ENCODE measurements at places on chromosomes 6 and 20.

DNA sequence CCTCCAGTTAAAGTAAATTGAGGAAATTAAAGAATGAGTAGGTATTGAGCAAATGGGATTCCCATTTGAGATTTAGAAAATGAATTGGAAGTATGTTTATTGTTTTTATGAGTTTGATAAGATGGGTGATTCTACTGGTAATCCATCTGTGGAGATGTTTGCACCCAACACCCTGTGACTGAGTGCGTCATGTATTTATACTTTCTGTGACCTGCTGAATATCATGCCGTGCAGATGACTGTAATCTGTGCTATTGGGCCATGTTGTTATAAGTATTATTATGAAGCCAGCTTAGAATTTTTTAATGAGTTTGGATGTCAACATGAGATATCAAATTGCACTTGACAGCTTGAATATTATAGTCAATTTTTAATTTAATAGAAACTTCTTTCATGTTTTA lies 17.7 kb downstream of the FAM83B start:
- no peak for DNase-seq

- DNase-seq, result no peak
These were observed 23.1 kb downstream of the ELOVL2 start for GRCh38 chr6:11021003-11021402.

GRCh38 chr6:97841763-97842162 lies 558.7 kb upstream of the MMS22L start:
- no peak for DNase-seq

DNA sequence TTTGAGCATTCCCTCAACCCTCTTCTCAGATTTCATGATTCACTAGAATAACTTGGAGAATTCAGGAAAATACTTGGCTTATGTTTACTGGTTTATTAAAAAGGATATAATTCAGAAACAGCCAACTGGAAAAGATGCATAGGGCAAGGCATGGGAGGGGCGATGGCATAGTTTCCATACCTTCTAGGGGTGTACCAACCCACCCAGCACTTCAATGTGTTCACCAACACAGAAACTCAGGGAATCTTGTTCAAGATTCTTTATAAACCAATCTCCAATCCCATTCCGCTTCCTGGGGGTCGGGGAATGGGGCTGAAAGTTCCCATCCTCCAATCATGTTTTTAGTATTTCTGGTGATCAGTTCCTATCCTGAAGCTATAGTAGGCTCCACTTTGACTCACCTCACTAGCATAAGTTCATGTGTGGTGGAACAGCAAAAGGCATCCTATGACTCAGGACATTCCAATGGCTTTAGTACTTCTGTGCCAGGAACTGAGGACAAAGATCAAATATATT lies 164.4 kb downstream of the SIM1 start:
- DNase-seq, result no peak

DNA sequence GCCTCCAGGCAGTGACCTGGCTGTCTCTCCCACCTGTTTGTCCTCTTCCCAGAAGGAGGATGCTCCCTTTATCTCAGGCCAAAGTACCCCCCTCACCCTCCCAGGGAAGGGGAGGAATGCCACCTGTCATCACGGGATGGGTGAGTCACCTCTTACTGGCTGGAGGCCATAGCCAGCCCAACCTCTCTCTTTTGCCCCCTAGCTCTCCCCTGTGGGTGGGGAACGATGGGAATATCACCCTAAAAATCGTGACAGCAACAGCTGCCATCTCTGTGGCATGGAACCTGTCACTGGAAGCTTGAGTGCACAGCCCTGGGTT lies 137.5 kb upstream of the PTPN1 start:
- no peak for DNase-seq

DNA sequence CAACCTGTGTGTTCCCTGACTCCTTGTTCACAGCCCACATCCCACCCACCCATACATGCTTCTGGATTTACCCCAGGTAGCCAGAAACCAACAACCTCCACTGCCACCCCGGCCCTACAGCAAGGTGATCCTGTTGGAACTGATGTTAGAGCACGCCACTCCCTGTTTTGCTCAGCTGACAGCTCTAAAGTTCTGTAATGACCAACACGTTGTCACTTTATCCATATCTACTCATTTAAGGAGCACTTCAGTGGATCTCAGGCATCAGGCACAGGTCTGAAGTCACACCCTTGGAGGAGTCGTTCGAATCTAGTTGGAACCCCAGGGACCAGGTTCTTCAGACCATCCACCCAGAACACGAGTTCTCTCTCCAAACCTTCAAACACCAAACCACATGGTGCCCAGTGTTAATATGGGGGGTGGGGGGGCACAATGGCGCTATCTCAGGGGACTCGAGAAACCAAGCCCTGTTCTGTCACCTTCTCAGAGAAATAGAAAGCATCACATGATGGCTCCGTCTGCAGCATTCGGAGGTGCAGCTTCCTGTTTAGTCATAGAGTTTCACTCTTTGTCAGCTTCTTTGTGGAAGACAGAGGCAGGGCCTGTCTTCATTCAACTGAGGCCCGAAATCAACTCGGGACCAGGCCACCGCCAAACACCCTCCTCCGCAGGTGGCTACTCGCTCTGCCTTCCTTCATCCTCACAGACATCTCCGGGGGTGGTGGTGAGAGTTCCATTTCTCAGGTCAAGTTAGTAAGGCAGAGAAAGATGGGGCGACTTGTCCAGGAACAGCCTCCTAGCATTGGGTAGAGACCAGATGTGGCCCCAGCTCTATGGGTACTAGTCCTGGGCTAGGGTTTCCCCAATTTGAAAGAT lies 142.2 kb downstream of the NFATC2 start:
- DNase-seq, result no peak

DNA sequence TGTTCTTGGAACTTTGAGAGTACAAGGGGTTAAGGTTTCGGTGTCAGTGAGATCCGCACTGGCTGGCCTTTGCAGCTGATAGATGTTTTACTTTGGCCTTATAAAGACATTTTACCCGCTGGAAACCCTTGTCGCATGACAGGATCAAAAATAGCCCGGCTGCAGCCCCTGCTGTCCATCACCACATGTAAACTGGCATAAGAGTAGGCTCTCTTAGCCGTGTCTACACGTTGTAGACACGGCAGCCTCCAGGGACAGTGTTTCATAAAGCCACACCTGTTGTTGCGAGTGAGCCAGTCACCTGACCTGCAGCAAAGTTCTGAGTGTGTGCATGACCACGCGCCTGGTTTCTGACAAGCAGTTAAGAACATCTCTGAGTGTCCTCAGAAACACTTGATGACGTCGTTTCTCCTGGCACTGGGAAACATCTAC lies 8.5 kb downstream of the RBM24 start:
- no peak for DNase-seq

DNA sequence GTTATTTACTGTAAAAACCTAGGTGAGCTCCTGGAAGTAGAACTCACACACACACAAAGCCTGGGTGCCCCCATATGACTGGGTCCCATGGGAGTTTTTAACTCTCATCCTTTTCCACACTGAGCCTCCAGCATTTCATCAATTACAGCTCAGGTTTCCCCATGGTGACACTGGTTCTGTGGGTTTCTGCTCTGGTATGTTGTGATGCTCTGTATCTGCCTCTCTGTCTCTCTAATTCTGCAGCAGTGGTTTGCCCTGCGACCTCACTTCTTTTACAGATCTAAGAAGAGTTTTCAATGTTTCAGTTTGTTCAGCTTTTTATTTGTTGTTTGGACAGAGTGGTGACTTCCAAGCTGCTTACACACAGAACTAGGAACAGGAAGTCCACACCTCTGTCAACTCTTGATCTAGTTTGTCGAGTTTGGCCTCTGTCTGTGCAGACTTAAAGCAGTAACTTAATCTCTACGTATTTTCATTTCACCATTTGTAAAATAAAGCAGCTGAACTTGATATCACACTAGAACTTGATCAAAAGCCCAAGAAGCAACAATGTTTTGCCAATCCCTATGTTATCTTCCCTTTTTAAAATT lies 554.3 kb downstream of the EPHA7 start:
- no peak for DNase-seq

DNA sequence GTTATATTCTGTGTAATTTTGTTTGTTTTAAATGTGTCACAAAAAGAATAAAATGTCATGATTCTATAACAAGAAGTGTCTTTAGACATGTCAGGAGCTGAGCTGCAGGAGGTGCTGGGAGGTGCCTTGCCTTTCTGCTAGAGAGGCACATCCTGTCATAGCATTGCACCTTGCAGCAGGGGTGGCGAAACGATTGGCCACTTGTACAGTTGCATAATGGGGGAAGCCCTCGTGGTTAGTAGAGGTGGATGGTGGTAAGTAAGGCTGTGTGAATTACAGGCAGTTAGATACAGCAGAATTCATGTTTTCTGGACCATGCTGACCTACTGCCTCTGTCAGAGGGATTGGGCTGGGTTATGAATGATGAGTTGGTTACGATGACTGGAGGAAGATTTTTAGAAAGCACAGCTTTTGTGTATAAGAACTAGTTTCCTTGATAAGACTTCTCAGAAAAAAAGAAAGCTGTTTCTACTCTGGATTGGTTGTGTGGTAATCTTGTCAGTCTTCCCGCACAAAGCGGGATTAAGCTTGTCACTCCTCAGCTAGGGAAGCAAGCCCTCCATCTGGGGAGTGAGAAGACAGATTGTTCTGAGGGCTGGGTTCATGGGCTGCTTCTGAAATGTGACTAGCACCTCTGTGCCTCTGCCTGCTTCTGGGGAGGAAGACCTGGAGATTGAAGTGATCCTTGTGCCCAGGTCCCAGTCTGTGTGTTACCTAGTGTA lies 74.9 kb downstream of the FOXO3 start:
- DNase-seq, result no peak

DNA sequence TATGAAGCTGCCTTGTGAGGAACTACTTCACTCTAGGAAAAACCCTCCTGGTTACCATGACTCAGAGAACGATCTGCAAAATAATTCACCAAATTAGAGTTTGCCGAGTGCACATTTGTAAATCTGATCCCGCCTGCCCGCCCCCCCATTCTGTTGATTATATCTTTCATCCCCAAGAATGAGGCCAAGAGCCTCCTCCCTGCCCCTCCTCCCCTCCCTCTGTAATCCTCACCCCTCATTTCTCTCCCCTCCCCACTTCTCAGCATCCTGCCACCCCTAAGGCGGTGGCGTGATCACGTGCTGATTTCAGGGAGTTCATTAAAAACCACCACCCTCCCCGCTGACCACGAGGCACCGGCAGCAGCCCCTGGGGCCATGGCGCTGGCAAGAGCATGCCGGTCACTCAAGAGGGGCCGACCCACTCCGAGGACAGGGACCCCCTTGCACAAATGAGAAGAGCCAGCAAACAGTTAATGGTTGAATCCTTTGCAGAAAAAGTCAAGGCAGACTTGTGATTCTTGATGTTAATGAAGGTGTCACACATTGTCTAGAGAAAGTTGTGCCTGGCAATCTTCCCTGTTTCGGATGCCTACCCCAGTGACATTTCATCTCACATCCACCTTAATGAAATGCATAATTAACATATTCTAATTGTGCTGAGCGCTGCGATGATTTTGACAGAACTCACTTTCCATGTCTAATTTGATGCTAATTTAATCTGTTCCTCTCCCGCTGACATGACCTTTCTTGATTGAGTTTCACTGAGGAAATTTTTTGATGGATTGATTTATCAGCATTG lies 247.9 kb downstream of the ZNF217 start:
- DNase-seq, result no peak

DNA sequence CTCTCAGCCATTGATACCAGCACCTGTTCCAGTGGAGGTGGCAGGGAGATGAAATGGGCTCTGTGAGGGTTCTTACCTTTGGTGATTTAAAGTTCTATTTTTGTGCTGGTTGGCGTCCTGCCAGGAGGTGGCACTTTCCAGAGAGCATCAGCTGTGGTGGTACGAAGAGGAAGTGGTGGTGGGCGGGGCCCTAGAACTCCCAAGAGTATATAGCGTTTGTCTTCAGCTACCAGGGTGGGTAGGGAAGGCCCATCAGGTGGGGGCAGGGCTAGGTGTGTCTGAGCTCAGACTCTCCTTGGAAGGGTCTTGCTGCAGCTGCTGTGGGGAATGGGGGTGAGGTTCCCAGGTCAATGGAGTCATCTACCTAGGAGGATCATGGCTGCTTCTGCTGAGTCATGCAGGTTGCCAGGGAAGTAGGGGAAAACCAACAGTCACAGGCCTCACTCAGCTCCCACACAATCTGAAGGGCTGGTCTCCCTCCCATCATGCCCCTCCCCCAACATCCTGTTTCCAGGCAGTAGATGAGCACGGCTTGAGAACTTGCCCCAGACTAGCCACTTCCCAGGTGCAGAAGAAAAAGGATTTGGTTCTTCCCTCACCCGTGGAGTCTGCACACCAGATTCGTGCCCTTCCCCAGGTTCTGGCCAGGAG lies 46.6 kb downstream of the MOXD1 start:
- DNase-seq, result no peak

- no peak for DNase-seq
These were observed 727 bp downstream of the EDEM2 start for GRCh38 chr20:35146299-35146919.

DNA sequence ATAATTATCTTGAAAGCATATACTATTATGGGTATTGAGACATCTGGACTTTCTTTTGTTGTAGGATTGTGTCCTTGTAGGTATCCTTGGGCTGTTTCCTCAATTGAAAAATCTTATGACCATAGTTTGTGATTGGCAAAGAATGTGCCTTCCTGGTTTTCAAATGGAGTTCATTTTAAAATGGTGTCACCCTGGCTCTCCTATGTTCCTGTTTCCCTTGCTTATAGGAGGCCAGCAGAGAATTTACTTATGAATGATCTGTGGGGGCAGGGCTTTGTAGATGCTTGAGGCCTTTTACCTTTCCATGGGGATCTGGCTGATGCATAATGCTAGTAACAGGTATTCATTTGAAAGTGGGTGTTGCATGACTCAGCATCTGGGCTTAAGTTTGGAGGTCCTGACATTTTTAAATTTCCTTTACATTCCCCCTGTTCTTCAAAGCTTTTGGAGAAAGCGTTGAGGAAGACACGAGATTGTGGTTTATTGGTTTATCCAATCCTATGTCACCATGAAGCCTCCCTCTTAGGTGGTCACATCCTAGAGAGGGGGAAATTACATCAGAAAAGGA lies 135.0 kb upstream of the PROKR2 start:
- no peak for DNase-seq

GRCh38 chr20:15396900-15397299 lies 1059.5 kb upstream of the FLRT3 start:
- DNase-seq, result no peak

DNA sequence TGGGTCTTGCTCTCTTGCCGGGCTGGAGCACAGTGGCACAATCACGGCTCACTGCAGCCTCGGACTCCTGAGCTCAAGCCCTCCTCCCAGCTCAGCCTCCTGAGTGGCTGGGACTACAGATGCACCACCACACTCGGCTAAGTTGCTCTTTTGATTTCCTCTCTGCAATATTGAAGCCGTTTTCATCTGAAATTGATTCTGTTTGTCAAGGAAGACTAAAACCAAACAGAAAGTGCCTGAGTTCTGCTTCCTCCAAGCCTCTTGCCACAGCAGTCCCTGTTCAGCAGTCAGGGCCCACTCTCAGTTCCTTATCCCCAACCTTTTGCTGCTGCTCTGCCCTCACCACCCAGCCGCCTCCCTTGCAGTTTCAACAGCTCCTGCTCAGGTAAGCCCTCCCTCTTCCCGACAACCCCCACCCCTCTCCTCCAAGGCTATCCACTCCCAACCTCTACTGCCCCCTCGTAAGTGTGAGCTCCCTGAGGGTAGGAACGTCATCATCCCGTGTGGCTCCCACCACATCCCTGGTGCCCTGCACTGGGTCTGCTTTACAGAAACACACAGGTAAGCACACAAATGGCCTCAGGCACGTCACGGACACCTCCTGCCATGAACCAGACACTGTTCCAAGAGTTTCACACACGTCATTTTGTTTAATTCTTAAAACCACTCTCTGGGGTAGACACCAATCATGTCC lies 70.7 kb upstream of the TAB2 start:
- no peak for DNase-seq

- no peak for DNase-seq
These were observed 2.4 kb downstream of the B3GALT4 start for GRCh38 chr6:33279257-33279695.

GRCh38 chr6:123829302-123829953 lies 25.8 kb downstream of the NKAIN2 start:
- no peak for DNase-seq
